NCI-H187 (cell line): ENCODE measurements at places on chromosomes 3 and 15.

DNA sequence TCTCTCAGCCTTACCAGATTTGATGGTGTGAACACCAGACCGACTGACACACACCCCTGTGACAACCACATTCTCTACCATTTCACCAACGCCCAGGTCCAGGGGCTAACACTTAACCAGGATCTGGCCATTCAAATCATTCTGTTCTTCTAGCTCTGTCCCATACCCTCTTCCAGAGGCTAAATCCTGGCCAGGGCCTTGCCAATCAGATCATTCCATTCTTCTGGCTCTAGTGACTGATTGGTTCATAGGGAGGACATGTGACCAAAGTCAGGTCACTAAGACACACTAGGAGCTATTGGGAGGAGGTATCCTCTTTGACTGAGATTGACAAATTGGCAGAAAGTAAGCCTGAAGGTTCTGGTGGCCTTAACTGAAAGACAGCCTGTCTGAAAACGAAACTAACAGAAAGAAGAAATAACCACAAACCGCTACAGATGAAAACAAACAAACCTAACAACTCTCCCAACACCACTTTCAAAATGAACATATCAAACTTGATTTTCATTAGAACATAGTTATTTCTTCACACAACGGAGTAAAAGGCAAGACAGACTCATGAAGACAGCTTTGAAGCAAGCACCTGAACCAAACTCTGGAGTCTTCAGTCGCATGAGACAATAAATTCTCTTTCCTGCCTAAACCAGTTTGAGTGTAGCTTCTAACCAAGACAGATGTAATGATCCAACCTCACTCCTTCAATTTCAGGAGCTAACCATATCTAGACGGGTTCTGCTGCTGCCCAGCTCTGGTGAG, 68.5 kb downstream of the TRANK1 start:
- no peak for DNase-seq

- DNase-seq, result no peak
These were observed 83.5 kb downstream of the IGF1R start for GRCh38 chr15:98731712-98732450.

DNA sequence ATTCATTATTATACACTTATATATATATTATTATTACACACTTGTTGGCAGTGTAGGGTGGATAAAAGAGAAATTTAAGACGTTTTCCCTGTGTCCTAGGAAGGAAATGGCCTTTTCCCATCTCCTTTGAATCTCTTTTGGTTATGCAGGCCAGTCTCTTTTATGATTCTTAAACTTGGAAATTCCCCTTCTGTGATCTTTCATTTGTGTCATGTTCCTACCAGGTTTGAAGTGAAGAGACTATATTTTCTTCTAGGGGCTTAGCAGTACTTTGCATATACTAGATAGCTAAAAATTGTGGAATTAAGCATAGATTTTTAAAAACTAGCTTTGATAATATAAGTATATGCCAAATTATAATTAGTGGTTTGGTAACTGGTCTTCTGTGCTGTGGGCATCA, 58.5 kb downstream of the BBX start:
- DNase-seq, result no peak

DNA sequence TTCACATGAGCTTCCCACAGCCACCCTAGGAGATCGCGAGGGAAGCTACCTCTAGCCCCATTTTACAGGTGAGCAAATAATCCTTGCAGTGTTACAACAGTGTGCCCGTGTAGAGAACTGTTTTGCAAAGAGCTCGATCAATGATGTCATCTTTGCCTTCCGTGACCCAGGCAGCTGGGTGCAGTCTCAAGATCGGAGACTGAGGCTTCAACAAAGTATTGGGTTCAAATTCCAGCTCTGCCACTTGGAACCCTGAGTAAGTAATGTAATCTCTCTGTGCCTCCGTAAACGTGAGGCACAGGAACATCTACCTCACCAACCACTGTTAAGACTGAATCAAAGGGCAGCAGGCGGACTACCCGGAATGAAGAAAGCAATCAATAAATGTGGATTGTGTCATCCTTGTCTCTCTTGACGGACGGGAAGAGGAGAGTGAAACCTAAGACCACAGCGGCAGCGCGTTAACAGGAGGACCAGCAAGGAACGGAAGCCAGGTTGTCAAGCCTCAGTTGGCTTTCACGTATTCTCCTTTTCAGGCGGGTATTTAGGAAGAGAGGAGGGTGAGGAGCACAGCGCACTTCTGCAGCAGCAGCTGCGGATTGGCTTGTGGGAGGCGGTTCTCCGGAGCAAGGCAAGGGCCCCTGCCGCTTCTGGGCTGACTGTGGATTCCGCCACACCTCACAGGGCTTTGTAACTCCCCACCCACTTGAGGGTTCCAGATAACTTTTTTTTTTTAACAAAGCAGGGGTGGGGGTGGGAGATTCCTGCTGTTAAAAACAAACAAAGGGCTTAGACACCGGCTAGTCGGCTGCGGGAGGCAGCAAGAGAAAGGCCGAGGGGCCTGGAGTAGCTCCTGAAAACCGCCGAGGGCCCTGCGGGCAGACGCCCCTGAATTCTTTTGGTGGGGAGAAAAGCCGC, 1.5 kb upstream of the SMAD3 start:
- DNase-seq, result no peak
